Dorsolateral prefrontal cortex (tissue), 122 donors: ENCODE measurements at places on chromosomes 3 and 15. TPM values are rescaled to one million over a fixed set of nuclear protein-coding genes. Genes with fewer than 3 reads are reported as not detected.

The SCG5 gene
- 205 TPM for total RNA-seq

The NRROS gene
- total RNA-seq: 3.5 TPM

The BBS4 gene
- total RNA-seq: 25.0 TPM

The OSBPL10 gene
- 23.1 TPM for total RNA-seq

The OXTR gene
- total RNA-seq: 4.6 TPM

The STRC gene
- 13.8 TPM for total RNA-seq

The CTXN2 gene
- total RNA-seq: 6.4 TPM

The GHSR gene
- not detected for total RNA-seq

The BCL6 gene
- total RNA-seq: 206 TPM

The ACAN gene
- 2.7 TPM for total RNA-seq

The KIF7 gene
- total RNA-seq: 4.7 TPM

The MCTP2 gene
- 2.9 TPM for total RNA-seq

The ASB14 gene
- total RNA-seq: not detected

The ARID3B gene
- 6.0 TPM for total RNA-seq

The SERPINI2 gene
- total RNA-seq: 1.7 TPM

The SLC51B gene
- total RNA-seq: not detected

The LCTL gene
- 1.2 TPM for total RNA-seq

The GASK1A gene
- 29.0 TPM for total RNA-seq

The MST1R gene
- 0.76 TPM for total RNA-seq

The TPRG1 gene
- total RNA-seq: 3.2 TPM

The TRIM71 gene
- total RNA-seq: 0.92 TPM

The CCRL2 gene
- total RNA-seq: 1.7 TPM

The DCUN1D1 gene
- 78.8 TPM for total RNA-seq

The NR2F2 gene
- 18.8 TPM for total RNA-seq

The SPINT1 gene
- total RNA-seq: 0.54 TPM

The CLDND1 gene
- total RNA-seq: 496 TPM

The MYL3 gene
- total RNA-seq: 4.9 TPM

The IGSF11 gene
- total RNA-seq: 36.6 TPM

The MUC20 gene
- 16.2 TPM for total RNA-seq

The LYZL4 gene
- total RNA-seq: 1.4 TPM

The DUOX1 gene
- total RNA-seq: 2.1 TPM

The SLC9C1 gene
- not detected for total RNA-seq

The ITIH4 gene
- 29.8 TPM for total RNA-seq

The DHFR2 gene
- 8.9 TPM for total RNA-seq

The SCN5A gene
- 1.00 TPM for total RNA-seq

The TUSC7 gene
- not detected for total RNA-seq

The MYRIP gene
- total RNA-seq: 68.4 TPM

The MUSTN1 gene
- 8.2 TPM for total RNA-seq

The CSPG4 gene
- 16.3 TPM for total RNA-seq

The CADM2 gene
- total RNA-seq: 272 TPM

The SLC12A8 gene
- 7.0 TPM for total RNA-seq

The ZNF620 gene
- 7.7 TPM for total RNA-seq

The CRYBG3 gene
- total RNA-seq: 13.2 TPM

The PLSCR2 gene
- total RNA-seq: not detected

The APOD gene
- 437 TPM for total RNA-seq

The CRYGS gene
- 5.6 TPM for total RNA-seq

The WDR53 gene
- total RNA-seq: 14.1 TPM

The STRIT1 gene
- not detected for total RNA-seq

The USF3 gene
- 21.4 TPM for total RNA-seq

The MYD88 gene
- 9.4 TPM for total RNA-seq

The PAQR5 gene
- 3.5 TPM for total RNA-seq

The TF gene
- total RNA-seq: 386 TPM

The COMMD2 gene
- total RNA-seq: 34.4 TPM

The LRRC2 gene
- 12.9 TPM for total RNA-seq
